Spleen (tissue), 13 donors: ENCODE measurements at places on chromosomes 12 and 14. TPM values are rescaled to one million over a fixed set of nuclear protein-coding genes. Genes with fewer than 3 reads are reported as not detected.

GRCh38 chr12:12734054-12734453, 16.9 kb downstream of the CDKN1B start:
- no peaks in the 10 kb centered on the region for H3K36me3 ChIP-seq
- peak overlapping the region; percentile 22 for H3K27ac ChIP-seq
- no peak for DNase-seq
- peaks cover 15% of the 10 kb centered on the region for H3K4me1 ChIP-seq
- H3K4me3 ChIP-seq: no peak overlapping the region

DNA sequence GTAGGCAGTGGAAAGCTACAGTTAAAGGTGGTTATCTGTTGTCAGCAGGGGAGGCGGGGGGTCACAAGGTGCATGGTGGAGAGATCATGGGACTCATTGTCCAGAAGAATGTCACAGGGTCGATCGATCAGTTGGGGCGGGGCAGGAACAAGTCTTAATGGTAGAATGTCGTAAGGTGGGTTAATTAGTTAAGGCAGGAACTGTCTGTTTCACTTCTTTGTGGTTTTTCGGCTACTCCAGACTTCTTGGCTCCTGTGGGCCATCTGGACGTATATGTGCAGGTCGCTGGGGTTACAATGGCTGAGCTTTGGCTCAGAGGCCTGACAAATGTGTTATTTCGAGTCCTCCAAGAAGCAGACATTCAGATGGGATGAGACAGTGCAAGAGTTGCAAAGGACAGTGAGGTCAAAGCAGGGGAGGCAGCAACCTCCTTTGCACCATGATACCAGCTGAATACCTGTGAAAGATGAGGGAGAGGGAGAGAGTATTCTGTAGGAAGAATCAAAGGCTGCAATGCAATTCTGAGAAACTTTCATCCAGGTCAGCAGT, 246.9 kb upstream of the TMEM132C start:
- no peak overlapping the region for H3K27ac ChIP-seq
- no peak overlapping the region for H3K4me3 ChIP-seq
- DNase-seq: no peak
- no peaks in the 10 kb centered on the region for H3K36me3 ChIP-seq
- no peaks in the 10 kb centered on the region for H3K27me3 ChIP-seq
- no peaks in the 10 kb centered on the region for H3K4me1 ChIP-seq

DNA sequence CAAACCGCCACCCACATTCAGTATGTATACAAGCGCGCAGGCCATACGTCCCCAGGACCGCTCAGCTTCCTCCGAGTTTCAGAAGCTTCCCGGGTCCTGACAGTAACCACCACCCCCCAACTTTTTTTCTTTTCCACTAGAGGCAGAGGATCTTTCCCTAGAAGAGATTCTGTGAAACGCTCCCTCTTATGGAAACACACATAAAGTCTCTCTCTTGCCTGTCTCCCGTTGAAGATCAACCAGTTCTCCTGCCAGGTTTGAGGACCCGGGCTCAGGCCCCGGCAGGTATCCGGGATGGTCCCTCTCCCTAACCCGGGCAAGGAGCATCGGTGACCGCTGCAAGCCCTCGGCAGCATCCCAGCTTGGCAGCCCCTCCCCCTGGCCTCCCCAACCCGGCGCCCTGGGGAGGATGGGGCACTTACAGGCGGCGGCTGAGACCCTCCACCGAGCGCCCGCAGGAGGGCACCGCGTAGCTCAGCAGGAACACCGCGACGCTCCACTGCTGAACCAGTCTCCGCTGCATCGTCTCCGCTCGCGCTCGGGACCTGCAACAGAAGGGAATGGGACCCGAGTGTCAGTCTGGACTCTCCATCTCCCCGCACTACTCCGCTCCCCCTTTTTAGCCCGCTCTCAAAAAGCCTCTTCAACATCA, 3.4 kb downstream of the PTHLH start:
- H3K27me3 ChIP-seq: peaks cover 25% of the 10 kb centered on the region
- peaks cover 37% of the 10 kb centered on the region for H3K4me1 ChIP-seq
- no peak overlapping the region for H3K27ac ChIP-seq
- H3K4me3 ChIP-seq: peak overlapping the region; percentile 37
- H3K36me3 ChIP-seq: no peaks in the 10 kb centered on the region

DNA sequence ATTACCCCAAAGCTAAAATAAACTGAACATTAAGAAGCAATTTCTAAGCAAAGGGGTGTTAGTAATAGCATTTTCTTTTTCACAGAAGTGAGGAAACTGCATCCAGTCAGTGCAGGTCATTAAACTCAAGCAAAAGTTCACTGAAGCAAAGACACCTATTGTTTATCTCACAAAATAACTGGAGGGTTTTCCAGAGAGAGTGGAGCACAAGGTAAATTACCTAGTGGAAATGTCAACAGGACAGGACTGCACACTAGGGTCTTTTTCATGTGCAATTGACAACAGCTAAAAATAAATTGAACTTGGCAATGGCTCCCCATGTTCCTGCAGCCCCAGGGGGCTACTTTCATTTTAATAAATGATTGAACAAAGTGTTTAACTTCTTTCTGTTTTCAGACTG, 742.0 kb downstream of the GALC start:
- H3K27ac ChIP-seq: no peak overlapping the region
- no peaks in the 10 kb centered on the region for H3K4me1 ChIP-seq
- no peaks in the 10 kb centered on the region for H3K27me3 ChIP-seq
- no peaks in the 10 kb centered on the region for H3K36me3 ChIP-seq
- H3K4me3 ChIP-seq: no peak overlapping the region
- no peak for DNase-seq

GRCh38 chr14:52790756-52791222, 618 bp downstream of the GNPNAT1 start:
- no peaks in the 10 kb centered on the region for H3K27me3 ChIP-seq
- peaks cover 41% of the 10 kb centered on the region for H3K4me1 ChIP-seq
- peak overlapping the region; percentile 85 for H3K27ac ChIP-seq
- no peak for DNase-seq
- H3K4me3 ChIP-seq: peak overlapping the region; percentile 79

The SOAT2 gene
- total RNA-seq: 0.56 TPM
